Activated CD8-positive, alpha-beta memory T cell treated with anti-CD3 and anti-CD28 coated beads for 4 hours (primary cell): ENCODE measurements at places on chromosomes 16 and 17.
A peak's percentile ranks its signal among the peaks of the same experiment; 100 is the strongest.

- DNase-seq, result no peak
Measured at GRCh38 chr17:44417553-44417952, 28.1 kb upstream of the ITGA2B start.

DNA sequence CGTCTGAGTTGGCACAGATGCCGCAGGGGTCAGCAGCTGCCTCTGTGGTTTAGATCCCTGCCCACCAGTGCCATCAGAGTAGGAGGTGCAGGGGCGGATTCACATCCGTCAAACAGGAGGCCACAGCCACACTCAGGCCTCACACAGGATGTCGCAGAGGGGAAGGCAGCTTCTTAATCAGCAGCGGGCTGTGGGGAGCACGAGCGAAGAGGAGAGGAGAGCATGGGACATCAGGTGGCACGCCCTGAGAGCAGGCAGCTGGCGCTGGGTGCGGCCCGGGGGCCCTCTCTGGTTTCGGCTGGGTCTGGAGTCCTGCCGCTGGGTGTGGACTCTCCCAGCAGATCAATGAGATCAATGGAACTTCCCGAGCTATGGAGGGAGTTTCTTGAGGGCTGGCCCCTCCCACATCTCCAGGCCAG is 9.6 kb downstream of the LLGL2 start:
- peak; percentile 30 for DNase-seq

DNA sequence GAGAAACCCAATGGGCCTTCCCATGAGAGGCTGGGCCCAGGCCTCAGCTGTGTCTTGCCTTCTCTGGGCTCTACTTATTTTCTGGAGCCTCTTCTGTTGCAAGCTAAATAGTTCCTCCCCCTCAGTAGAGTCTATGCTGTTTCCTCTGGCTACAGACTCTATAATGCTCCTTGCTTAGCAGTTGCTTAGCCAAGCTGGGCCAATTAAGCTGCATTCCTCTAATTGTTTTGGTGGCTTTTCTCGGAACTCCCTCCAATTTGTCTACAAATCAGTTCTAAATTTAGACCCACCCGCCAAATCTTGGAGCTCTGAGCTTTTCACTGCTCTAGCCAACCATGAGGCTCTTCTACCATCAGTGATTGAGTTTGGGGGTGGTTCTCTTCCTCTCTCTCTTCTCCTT is 302.7 kb upstream of the ASIC2 start:
- no peak for DNase-seq

DNA sequence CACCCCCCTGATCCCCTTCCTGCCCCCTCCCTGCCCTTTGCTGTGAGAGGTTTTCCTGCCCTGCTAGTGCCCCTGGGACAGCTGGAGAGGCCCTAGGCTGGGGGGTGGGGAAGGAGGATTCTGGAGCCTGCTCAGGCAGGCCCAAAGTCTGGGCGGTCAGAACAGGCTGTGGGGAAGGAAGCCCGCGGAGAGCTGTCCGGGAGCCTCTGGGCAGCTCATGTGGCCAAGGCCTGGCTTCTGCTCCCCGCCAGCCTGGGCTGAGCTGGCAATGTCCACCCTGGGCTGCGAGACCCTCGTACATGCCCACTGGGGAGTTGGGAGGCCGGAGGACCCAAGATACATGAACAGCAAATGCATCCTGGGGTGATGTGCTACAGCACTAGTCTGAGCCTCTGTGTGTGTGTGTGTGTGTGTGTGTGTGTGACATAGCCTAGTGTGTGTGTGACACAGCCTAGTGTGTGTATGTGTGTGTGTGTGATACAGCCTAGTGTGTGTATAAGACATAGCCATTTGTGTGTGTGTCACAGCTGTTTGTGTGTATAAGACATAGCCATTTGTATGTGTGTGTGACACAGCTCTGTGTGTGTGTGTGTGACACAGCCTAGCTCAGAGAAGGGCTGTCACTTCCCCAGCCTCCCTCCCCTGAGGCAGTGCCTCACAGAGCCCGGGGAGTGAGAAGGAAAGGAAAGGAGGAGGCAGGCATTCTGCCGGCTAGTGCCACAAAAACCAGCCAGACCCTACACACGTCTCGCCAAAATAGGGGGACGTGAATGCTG is 201.4 kb upstream of the CIBAR2 start:
- DNase-seq, result no peak

DNA sequence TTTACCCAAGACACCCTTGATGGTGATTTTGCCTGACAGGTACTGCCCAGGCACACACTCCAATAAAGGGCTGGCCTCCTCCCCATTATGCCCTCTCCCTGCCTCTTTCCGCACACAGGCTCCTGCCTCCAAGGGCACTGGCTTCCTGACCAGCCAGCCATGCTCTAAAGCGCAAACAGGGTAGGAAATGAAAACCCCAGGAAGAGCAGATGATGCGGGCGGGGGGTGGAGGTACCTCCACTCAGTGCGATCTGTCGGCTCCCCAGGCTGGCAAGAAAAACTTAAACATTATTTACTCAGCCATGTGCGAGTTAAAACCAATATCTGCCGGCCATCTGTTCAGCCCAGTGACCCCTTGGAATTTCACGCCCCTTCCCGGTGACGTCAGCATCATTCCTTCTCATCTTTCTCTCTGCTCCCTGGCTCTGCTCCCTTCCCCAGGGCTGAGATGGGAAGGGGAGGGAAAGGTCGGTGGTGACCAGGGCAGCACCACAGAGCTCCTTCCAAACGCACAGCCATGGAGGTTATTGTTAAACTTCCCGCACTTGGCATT is 262.5 kb downstream of the CBLN1 start:
- DNase-seq, result no peak

- no peak for DNase-seq
Measured at GRCh38 chr16:26816885-26817571, 249.7 kb upstream of the C16orf82 start.

GRCh38 chr17:31715446-31715845 is 143.6 kb downstream of the COPRS start:
- DNase-seq, result no peak

DNA sequence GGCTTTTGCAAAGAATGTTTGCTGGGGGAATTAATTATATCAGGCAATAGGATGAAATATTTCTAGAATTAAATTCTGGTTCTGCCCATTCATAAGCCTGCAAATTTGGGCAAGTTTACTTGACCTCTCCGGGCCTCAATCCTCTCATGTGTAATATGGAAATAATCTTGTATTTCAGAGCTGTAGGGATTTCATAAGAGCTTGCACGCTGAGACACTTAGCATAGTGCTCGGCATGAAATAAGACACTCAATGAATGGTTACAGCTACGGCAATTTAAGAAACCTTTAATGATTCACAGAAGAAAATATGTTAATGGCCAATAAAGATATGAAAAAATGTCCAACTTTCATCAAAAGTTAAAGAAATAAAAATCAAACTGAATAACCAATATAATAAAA is 40.6 kb upstream of the PITPNM3 start:
- no peak for DNase-seq

DNA sequence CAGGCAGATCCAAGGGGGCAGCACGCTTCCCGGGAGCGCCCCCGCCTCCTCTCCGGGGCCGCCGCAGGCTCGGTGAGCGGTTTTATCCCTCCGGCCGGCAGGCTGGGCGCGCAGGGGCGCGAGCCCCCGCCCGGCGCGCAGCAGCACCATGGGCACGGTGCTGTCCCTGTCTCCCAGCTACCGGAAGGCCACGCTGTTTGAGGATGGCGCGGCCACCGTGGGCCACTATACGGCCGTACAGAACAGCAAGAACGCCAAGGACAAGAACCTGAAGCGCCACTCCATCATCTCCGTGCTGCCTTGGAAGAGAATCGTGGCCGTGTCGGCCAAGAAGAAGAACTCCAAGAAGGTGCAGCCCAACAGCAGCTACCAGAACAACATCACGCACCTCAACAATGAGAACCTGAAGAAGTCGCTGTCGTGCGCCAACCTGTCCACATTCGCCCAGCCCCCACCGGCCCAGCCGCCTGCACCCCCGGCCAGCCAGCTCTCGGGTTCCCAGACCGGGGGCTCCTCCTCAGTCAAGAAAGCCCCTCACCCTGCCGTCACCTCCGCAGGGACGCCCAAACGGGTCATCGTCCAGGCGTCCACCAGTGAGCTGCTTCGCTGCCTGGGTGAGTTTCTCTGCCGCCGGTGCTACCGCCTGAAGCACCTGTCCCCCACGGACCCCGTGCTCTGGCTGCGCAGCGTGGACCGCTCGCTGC is 832 bp downstream of the CDK5R1 start:
- no peak for DNase-seq

- no peak for DNase-seq
Measured at GRCh38 chr16:51287121-51287755, 136.2 kb upstream of the SALL1 start.

DNA sequence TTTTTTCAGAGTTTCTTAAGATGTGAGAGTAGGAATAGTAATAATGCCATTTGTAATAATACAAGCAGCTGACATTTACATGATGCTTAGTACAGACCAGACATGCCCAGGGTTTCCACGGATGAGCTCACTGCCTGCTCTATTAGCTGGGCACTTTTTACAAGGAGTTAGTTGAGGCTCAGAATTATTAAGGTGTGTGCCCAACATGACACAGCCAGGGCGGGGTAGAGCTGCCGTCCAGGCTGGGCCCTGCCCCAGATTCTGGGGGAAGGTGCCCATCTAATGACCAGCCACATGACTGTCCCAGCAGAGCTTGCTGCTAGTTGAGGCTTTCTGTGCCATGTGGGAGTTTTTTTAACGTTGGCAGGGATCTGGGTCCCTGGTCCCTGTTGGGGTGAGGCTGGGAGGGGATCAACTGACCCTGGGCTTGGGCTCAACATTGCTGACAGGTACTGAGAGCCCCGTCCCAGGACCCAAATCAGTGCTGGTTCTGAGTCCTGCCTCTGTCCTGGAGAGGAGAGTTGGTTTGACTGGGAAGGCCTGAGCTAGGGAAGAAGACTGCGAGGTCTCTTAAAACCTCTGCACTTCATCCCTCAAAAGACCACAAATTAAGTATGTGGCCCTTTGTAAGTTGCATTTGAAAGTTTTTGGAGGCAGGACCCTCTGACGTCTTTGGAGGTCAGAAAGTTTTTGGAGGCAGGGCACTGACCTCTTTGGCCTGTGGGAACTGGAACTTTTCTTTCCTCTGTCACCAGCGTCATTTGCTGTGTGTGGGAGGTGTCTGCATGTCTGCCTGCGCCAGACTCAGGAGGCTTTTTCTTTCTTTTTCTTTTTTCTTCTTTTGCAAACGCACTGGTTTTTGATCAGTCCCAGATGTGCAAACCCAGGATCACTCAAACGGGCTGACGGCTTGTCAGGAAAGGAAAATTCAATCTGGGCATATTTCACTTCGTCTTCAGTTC is 2.2 kb downstream of the CRISPLD2 start:
- no peak for DNase-seq

DNA sequence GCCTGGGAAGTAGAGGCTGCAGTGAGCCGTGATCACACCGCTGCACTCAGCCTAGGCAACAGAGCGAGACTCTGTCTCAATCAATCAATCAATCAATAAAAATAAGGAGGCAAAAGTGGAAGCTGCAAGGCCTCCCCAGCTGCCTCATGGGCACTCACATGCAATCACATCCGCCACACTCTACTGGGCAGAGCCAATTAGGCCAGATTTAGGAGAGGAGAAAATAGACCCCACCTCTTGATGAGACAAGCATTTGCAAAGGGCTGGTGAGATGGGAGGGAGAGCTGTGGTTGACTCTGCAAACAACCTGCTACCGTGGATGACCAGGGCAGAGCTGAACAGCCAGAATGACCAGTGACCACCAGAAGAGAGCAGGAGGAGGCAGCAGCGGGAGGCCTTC is 14.7 kb upstream of the GSG1L start:
- DNase-seq, result no peak

GRCh38 chr16:5971106-5971505 is 873.5 kb upstream of the EEF2KMT start:
- DNase-seq, result no peak

- no peak for DNase-seq
Measured at GRCh38 chr17:66260275-66260674, 31.1 kb upstream of the APOH start.

DNA sequence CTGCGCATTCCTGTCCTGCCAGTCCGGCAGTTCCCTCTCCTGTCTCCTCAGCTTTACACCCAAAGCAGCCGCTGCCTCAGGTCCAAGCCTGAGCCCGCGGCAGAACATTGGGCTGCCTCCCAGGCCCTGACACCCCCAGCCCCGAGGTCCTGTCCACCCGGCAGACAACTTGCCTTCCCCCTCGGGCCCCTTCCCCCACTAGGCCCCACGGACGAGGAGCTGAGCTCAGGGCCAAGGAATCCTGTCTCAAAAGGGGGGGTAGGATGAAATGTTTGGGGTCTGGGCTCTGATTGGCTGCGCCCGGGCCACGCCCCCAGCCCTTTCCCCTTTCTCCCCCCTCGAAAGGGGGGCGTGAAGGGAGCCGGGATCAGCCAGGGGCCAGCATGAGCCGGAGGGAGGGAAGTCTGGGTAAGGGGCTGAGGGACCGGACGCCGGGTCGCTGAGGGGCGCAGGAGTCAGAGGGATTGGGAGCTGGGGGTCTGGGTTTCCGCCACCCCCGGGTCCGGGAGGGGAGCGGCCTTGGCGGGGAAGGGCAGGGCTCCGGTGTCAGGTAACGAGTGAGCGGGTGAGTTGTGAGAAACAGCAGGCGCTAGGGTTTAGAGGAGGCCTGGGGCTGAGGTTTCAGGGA is at the start of gene CTF1:
Gene CTF1, plus strand, starts transcription at position 354 of the 628 bp plus-strand sequence. Its CDS starts 30 bp downstream, at position 384.
- no peak for DNase-seq

DNA sequence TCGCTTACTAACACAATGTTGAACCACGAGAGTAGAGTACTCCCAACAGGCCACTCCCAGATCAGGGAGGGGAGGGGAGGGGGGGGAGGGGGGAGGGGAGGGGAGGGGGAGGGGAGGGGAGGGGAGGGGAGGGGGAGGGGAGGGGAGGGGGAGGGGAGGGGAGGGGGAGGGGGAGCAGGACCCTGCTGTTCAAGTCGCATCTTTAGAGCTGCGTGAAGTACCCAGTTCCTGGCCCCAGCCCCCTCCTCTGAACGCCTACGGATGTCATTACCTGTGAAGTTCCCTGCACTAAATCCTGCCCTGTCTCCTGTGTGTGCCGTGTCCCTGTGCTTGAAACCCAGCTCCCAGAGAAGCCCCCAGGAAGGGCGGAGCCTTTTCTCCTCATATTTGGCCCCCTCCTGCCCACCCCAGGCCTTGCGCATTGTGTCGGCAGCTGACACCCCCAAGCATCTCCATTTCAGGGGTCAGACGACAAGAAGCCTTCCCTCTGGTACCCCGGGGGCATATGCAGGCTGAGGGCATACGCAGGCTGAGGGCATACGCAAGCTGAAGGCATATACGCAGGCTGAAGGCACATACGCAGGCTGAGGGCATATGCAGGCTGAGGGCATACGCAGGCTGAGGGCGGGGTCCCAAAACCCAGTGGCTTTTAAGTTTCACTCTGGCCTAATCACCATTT is 330.2 kb downstream of the C16orf95 start:
- DNase-seq, result no peak

DNA sequence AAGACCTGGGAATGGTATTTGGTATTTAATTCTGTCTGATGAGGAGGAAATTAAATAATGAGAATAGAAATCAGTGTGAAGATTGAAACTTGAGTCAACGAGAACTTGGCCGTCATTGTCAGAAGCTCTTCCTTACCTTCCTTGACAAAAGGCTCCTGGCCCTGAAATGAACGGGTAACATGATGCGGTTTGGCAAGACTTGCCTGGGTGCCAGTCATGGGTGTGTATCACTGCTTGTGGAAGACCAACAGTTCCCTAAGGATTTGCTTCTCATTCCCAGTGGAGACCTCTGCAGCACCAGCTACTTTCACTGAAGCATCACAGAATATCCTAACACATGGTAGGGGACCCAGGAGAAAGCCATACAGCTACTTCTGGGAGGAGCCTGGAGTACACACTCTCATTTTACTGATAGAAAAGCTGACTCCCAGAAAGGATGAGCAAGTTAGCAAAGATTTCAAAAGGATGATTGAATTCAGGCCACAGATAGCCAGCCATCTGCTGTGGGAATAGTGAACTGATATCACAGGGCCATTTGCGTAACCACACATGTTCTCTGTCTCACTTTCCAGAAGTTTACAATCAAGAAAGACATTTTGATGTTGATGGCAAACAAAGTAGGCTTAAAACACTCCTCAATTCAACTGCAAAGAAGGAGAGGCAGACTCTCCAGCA is 258.1 kb upstream of the SALL1 start:
- no peak for DNase-seq
